ENCODE measurements at places on chromosomes 1 and 21.

- DNase-seq, result no peak
Measured at GRCh38 chr1:162605225-162605927, 26.9 kb upstream of the DDR2 start.

- DNase-seq, result no peak
Measured at GRCh38 chr1:2136386-2137235, 58.0 kb downstream of the FAAP20 start.

- no peak for DNase-seq
Measured at GRCh38 chr1:44390277-44390676, 14.8 kb upstream of the RNF220 start.

GRCh38 chr1:224736619-224737352 is 120.7 kb downstream of the CNIH3 start:
- no peak for DNase-seq

DNA sequence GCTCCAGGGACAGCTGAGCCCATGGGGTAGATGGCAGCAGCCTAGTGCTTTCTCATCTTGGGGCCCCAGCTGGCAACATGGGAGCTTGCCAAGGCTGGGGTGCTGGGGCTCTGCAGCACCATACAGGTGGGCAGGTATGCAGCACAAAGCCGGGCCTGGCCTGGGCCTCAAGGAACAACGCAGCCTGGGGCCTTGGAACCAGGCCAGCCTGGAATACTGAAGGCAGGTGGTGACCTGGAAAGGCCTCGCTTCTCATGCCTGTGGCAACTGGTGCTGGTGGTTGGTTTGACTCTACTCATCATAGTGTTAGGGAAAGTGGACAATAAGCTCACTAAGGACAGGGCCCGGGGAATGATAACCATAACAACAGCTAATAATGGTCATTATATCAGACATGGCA is 27.0 kb upstream of the SDHB start:
- no peak for DNase-seq

- DNase-seq, result no peak
Measured at GRCh38 chr1:60283690-60284089, 210.1 kb upstream of the C1orf87 start.

DNA sequence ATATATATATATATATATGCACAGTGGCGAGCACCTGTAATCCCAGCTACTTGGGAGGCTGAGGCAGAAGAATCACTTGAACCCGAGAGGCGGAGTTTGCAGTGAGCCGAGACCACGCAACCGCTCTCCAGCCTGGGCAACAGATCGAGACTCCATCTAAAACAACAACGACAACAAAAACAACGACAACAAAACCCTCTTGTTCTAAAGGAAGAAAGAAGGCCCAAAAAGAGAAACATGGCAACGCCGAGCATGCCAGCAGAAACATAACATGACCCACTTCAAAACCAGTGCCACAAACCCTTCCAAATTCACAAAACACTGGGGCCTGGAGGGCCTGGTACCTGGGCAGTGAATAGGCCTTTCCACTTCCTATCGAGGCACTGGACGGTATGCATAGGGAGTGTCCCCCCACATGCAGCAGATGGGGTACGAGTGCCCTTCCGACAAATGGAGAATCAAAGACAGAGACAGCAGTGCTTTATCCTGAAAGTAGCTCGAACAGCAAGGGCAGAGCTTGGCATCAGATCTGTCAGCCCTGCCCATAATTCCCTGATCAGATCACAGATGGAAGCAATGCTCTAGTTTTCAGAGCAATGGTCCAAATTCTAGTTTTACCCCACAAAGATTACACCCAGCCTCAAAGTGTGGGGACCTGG is 52.0 kb downstream of the TOMM20 start:
- DNase-seq, result no peak

DNA sequence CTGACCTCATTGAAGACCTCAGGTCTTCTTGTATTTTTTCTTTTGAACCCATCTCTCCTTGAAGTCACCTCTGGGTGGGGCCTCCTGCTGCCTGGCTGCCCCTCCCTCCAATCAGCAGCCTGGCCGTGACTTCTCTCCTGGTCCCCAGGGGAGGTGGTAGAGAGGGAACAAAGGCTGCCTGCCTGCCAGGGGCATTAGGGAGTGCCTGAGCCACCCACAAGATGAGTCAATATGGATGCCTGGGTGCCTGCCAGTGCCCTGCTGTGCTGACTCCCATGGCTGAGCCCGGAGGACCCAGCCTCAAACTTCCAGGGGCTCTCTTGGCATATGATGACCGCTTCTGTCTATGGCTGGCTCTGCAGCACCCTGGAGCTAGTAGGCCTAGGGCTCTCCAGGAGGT is 5.3 kb upstream of the CDCP2 start:
- DNase-seq, result no peak

DNA sequence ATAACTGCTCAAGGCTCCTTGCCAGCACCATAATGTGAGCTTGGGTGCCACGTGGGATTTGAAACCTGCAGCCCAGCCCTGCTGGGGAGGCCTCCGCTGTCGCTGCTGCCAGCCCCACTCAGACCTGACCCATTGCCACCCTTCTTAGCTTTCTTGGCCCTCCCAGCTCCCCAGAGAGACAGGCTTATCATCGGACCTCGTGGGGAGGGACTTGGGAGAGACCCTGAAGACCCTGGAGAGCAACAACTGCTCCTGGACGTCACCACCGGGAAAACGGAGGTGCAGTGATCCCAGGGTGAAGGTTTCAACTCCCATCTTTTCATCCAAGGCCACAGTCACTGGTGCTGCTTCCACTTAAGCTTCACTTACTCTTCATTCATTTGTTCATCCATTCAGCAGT is 596.1 kb downstream of the PTPRU start:
- DNase-seq, result no peak

DNA sequence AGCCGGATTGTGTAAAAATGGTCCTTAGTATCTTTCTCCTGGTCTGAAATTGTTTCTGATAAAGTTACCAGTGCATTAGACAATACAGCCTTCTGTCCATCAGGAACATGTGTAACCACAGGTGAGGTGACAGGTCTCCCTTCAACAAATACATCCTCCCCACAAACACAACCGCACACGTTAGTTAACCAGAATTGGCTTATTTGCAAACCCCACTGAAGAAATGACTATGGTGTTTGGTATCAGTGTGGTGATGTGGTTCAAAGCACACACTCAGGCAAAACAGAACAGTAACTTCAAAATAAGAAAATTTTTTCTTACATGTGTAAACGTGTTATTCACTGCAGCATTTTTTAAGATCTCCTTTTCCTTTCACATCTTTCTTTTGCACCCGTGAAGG is 517.2 kb upstream of the NR5A2 start:
- DNase-seq, result no peak

DNA sequence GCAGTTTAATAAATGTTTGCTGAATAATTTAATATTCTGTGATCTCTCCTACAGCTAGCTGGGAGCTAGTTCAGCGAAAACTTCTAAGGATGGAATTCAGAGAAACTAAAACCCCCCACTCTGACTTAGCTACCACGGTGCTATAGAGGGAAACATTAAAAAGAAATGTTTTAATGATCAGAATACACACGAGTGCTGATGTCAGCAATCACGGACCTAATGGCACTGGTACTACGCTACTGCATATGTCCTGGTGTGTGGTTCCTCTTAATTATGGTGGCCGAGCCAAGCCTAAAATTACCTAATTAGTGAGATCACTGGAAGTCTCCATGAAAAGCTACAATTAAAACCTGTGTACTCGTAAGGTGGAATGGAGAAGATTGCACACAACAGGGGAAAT is 23.9 kb upstream of the LSM10 start:
- no peak for DNase-seq

DNA sequence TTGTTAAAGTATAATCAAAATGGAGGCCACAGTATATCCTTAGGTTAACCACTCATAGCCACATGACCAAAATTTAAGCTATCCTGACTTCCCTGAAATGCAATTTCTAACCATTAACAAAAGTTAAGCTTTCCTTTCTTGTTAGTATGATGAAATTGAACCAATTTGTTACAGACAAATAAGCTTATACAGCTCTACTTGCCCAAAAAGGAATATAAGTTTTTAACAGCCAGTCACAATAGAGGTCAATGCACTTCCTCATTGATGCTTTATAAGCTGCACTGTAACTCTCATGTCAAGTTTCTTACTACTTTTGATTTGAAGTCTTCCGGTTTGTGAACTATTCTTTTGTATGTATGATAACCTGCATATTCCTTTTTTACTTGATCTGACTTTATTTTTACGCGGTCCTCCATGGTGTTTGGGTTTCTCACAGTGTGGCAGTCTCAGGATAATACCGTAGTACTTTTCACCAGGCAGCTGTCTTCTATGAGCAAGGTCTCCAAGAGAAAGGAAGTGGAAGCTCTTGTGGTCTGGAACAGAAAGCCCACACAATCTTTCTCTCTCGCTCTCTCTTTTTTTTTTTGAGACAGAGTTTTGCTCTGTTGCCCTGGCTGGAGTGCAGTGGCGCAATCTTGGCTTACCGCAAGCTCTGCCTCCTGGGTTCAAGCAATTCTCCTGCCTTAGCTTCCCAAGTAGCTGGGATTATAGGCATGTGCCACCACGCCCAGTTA is 331.6 kb downstream of the SRGAP2C start:
- no peak for DNase-seq

DNA sequence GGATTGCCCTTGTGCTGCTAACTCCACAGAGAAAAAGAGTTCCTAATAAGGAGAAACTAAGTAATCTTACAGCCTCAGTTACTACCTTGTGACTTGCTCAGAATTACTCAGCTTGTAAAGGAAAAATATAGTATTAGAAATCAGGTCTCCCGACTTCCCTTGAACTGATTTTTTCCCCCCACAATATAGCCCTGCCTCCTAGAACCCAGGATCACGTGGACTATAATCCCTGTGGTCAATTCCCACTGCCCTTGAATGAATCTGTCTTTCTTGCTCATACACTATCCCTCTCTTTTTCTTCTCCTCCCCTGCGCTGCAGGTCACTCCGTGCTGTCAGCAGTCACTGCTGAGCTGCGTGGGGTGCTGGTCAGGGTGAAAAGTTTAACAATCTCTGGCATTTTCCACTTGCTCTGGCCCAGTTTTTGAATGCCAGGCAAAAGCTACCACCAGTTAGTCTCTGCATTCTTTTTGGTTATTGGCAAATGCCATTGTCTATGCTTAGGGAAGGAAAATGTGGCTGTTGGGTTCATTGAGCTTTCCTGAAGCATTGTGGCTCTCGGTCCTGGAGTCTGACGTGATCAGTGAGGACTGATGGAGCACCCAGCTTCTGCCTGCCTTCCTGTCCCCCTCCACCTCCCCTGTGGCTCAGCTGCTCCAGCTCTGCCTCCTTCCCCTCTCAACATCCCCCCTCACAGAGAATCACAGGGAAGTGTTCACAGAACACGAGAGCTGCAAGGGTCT is 1.9 kb upstream of the MYOC start:
- DNase-seq, result no peak

DNA sequence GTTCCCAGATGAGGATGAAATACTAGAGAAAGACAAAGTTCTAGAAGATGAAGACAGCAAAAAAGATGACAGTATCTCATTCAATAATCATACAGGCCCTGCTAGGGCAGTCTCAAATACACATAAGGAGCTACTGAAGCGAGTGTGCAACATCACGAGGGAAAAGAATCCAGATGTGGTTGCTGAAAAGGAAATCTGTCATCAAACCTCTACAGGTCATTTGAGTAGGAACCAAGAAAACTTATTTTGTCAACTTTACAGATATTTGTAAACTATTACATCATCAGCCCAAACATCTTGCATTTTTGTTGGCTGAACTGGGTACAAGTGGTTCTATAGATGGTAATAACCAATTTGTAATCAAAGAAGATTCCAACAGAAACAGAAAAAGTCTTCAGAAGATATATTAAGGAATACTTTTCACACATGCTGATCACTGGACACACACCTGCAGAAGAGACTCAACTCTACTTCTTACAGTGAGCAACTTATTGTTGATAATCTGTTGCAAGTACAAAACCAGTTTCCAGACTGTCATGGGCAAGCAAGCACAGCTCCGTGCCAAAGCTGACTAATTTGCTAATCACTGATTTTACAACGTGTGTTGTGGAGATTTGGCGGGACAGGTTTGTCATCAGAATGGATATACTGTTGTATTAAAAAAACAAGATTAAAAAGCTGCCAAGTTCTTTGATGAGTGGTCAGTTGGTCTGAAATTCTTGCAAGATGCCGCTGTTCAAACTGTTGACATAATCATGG is 42.1 kb downstream of the TRIM33 start:
- no peak for DNase-seq

GRCh38 chr1:172041742-172042141 is 200.4 kb downstream of the DNM3 start:
- no peak for DNase-seq

- no peak for DNase-seq
Measured at GRCh38 chr1:150973258-150973835, 1.3 kb downstream of the CERS2 start.

GRCh38 chr1:244370060-244370637 is 81.6 kb downstream of the ADSS2 start:
- no peak for DNase-seq

GRCh38 chr1:89295187-89295586 is 22.5 kb upstream of the GBP5 start:
- DNase-seq, result no peak

DNA sequence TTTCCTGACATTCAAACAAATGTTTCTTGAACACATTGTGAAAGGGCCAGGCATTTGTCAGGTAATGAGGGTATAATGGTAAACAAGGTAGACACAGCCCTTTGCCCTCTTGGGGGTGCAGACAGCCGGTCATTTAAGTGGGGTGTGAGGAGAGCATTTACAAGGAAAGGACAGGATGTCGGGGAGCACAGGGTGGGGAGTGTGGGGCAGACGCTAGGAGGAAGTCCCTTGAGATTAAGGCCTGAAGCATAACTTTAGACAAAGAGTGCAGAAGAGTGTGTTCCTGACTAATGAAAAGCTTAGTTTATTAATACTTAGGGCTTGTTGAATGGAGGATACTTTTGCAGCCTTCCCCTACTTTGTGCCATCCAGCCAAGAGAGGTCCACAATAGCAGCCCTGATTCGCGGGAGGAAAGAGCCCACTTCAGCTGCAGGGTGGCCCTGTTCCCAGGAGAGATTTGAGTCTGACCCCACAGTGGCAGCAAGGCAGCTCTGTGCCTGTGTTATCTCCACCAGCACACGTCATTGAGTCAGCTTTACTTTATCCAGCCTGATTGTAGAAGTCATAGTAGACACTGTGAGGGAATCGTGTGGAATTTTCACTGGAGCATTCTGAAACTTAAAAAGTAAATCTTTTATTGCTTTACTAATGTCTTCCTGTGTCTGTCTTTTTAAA is 35.1 kb downstream of the MPZL1 start:
- no peak for DNase-seq

GRCh38 chr1:80250573-80251168 is 1244.1 kb upstream of the ADGRL4 start:
- DNase-seq, result no peak

GRCh38 chr1:167435484-167435883 is 82.8 kb downstream of the CD247 start:
- no peak for DNase-seq

GRCh38 chr1:224544346-224545110 is 71.6 kb upstream of the CNIH3 start:
- DNase-seq, result no peak

- no peak for DNase-seq
Measured at GRCh38 chr21:39153842-39154241, 29.4 kb downstream of the PSMG1 start.

- DNase-seq, result peak; percentile 91
Measured at GRCh38 chr1:6246497-6247467, 2.8 kb downstream of the HES3 start.

Measured in suprapubic skin (tissue), 4 donors.